Chondrocyte (in vitro differentiated cells): ENCODE measurements at places on chromosomes 3 and 15.

DNA sequence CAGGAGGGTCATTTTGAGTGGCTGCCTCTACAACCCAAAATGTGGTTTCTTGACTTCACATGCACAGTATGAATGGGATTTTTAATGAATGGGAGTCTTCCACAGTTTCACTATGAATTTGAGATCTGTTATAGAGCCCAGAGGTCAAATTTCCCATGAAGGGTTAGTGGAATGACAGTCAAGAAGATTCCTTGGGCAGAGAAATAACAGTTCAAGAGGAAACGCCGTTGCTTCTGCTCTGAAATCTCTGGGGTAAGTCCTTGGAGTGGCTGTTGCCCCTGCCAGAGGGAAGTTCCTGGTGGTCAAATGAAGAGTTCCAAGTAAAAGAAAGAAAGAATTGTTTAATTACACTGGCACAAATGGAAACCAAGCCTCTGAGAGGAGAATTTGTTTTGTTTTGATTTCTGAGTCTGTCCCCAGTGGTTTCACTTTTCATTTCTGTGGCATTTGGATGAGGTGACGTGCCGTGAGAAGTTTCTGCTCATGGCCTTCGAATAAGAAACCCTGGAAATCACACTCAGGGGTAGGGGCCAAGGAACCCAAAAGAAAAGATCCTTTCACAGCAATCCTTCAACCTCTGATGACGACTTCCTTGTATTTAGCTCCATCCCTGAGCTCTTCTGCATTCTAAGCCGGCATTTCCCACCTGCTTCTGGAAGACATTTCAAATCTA, 77.5 kb upstream of the IL12A start:
- H3K36me3 ChIP-seq: no peaks in the 10 kb centered on the region
- peak overlapping the region; percentile 53 for H3K4me3 ChIP-seq
- peaks cover 40% of the 10 kb centered on the region for H3K4me1 ChIP-seq
- H3K27me3 ChIP-seq: no peaks in the 10 kb centered on the region
- DNase-seq: no peak

DNA sequence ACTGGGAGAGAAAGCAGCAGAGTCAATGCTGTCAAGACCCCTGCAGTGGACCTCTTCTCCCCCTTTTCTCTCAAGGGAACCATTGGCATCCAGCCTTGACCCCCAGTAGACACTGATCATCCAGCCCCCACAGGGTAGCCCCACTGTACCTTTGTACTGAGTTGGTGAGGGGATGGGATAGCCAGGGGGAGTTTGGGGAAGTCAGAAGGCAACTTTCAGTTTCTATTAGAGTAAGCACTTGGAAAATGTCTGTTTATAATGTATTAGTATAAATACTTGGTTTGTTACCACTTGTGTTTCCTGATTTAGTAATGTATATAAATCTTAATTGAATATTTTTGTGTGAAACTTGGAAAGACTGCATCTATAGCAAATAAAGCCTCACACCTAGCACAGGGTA, 25.0 kb downstream of the DAG1 start:
- DNase-seq: no peak
- no peaks in the 10 kb centered on the region for H3K36me3 ChIP-seq
- peaks cover 35% of the 10 kb centered on the region for H3K4me1 ChIP-seq
- H3K4me3 ChIP-seq: no peak overlapping the region
- H3K27me3 ChIP-seq: no peaks in the 10 kb centered on the region

DNA sequence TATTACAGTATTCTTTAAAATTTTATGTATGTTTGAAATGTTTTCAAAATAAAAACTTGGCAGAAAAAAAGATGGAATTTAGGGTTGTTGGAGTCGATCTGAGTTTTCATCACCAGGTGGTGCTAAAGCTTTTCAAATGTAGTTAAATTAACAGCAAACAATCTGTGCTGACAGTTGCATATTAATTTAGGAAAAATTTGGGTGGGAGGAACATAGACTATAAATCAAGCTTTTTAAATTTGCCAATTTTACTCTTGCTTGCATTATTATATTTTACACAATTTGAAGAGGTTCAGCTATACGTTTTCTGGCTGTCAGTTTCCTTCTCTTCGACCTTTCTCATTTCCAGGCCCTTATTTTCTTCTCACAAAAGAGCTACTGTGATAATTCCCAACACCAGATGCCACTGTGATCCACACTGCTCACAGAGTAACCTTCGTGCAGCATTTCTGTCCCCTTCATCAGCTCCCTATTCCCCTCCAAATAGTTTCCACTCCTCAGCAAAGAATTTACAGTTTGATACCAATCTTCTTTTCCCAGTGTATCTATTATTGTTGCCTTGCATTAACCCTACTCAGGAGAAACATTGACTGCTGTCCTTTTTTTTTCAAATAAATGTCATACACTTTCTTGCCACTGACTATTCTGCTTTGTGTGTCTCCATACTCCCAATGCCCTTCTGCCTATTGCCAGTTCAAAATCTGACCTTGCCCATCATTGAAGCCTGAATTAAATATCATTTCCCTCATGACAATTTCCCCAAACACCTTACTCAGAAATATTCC, 53.4 kb upstream of the EIF5A2 start:
- H3K4me3 ChIP-seq: no peak overlapping the region
- H3K36me3 ChIP-seq: no peaks in the 10 kb centered on the region
- DNase-seq: no peak
- H3K27me3 ChIP-seq: no peaks in the 10 kb centered on the region
- H3K4me1 ChIP-seq: peaks cover 5% of the 10 kb centered on the region
- no peak overlapping the region for H3K27ac ChIP-seq

- no peak for DNase-seq
- no peaks in the 10 kb centered on the region for H3K27me3 ChIP-seq
- no peaks in the 10 kb centered on the region for H3K4me1 ChIP-seq
- H3K27ac ChIP-seq: no peak overlapping the region
Observed at GRCh38 chr3:152105446-152105845, 163.3 kb upstream of the MBNL1 start.
